Breast epithelium (tissue), 4 donors: ENCODE measurements at places on chromosomes 11 and 22.

DNA sequence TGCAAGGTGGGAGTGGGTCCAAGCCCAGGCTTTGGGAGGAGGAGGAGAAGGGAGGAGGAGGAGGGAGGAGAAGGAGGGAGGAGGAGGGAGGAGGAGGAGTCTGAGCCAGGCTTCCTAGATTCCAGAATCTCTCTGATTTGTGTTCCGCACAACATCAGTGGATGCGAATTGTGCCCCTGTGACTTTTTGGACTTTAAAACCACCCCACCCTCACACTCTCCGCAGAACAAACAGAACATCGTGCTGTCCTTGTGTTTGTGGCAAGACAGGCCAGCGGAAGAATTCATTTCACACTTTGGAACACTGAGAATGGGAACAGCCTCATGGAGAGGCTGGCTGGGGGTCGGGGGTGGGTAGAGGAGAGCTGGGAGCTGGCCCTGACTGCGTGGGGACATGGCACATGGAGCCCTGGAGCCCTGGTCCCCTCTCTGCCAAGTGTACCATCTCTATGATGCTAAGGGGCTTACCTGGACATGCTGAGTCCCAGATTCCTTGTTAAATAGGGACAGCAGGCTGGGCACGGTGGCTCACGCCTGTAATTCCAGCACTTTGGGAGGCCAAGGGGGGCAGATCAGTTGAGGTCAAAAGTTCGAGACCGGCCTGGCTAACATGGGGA lies 16.4 kb upstream of the SHANK2 start:
- no peaks in the 10 kb centered on the region for H3K27me3 ChIP-seq
- H3K36me3 ChIP-seq = no peaks in the 10 kb centered on the region
- no peak for DNase-seq
- H3K4me3 ChIP-seq = no peak overlapping the region
- no peak overlapping the region for H3K27ac ChIP-seq

DNA sequence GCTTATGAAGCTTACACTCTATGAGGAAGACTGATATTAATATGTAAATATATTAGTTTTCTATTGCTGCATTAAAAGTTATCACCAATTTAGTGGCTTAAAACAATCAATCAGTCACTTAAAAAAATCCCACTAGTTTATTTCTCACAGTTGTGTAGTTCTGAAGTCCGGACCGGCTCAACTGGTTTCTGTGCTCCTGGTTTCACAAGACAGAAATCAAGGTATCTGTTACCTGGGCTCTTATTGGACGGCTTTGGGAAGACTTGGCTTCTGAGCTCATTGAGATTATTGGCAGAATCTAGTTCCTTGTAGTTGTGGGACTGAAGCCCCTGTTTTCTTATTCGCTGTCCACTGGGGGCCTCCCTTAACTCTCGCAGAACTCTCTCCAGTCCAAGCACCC lies 343.0 kb downstream of the RAB38 start:
- H3K27me3 ChIP-seq = no peaks in the 10 kb centered on the region
- H3K4me3 ChIP-seq = no peak overlapping the region
- H3K36me3 ChIP-seq = no peaks in the 10 kb centered on the region
- H3K27ac ChIP-seq = no peak overlapping the region

DNA sequence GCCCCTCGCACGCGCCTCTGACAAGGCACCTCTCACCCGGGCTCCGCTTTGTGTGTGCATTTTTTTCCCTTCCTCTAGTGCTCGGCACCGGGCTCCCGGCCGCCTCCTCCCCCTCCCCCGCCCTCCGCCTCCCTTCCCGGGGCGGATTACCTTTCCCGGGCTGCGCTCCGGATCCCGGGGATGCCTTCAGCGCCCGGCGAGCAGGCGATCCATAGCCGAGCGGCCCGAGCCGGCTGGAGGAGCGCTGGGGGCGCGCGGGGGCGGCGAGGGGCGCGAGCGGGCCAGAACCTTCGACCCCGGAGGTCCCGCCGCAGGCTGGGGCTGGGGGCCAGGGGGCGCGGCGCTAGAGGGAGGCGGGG lies 282 bp downstream of the MPPED2 start:
- H3K4me1 ChIP-seq = no peaks in the 10 kb centered on the region
- H3K36me3 ChIP-seq = no peaks in the 10 kb centered on the region
- DNase-seq = peak; percentile 52
- H3K27ac ChIP-seq = peak overlapping the region; percentile 90
- H3K27me3 ChIP-seq = no peaks in the 10 kb centered on the region

GRCh38 chr11:13745165-13745564 lies 76.7 kb downstream of the FAR1 start:
- DNase-seq = no peak
- H3K36me3 ChIP-seq = no peaks in the 10 kb centered on the region
- H3K4me1 ChIP-seq = no peaks in the 10 kb centered on the region
- no peaks in the 10 kb centered on the region for H3K27me3 ChIP-seq
- no peak overlapping the region for H3K4me3 ChIP-seq

DNA sequence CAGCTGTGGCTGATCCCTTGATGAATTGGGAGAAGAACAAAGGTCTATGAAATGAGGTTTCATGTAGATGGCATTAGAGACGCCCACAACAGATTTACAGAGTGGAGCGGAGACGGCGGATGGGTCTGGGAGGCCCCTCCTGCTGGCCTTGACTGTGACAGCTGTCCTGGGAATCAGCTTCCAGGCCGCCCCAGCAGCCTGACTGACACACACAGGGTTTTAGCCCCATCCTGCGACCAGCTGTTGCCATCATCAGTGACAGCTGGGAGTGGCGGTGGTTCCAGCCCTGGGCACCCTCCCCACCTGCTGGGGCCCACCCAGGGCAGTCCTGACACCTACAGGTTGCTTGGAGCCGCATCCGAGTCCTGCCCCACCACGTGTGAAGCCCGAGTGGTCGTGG lies 64.0 kb upstream of the PPP6R3 start:
- no peaks in the 10 kb centered on the region for H3K27me3 ChIP-seq
- H3K4me1 ChIP-seq = peaks cover 7% of the 10 kb centered on the region
- H3K4me3 ChIP-seq = no peak overlapping the region

DNA sequence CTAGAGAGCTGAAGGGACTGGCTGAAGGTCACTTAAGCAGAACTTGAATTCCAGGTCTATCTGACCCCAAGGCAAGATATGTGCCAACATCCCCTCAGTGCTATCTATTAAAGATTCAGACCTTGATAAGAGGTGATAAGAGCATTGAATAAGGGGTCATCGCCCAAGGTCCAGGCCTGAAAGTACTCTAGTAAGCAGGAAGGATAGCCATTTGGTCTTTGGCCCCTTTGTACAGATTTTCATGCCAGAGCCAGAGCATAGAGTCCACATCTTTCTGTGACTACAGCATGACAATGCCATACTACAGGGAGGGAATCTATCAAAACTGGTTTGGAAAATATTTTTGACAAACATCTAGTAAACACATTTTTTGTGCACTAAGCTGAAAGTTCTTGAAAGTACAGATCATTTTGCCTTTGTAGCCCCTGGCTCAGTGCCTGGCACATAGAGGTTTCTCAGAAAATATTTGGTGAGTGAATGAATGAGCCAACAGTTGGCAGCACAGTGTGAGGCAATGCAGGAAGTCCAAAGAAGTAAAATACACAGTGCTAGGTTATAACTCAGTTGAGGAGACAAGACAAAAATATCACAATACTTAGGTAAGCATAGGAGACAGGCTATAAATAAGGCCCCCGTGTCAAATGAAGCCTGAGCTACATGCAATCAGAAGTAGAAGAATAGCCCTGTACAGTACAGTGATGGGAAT lies 15.1 kb upstream of the RRAS2 start:
- H3K27me3 ChIP-seq = no peaks in the 10 kb centered on the region
- H3K4me1 ChIP-seq = no peaks in the 10 kb centered on the region
- H3K27ac ChIP-seq = no peak overlapping the region
- no peak overlapping the region for H3K4me3 ChIP-seq
- no peaks in the 10 kb centered on the region for H3K36me3 ChIP-seq

DNA sequence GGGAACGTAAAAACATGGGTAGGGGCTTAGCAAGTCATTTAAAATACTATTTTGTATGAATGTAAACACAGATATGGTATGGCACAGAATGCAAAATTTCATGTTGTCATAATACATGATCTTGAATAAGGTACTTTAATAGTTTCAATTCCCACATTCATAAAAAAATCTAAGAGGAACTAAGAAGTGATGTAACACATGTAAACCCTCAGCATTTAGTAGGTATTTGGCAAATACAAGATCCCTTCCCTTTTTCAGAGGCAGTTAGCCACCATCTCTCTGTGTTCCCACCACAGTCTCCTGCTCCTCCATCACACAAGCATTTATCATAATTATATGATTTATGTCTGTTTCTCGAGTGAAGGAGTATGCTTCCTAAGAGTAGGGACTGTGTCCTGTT lies 251.8 kb downstream of the TENM4 start:
- H3K27me3 ChIP-seq = no peaks in the 10 kb centered on the region
- H3K4me1 ChIP-seq = no peaks in the 10 kb centered on the region
- H3K4me3 ChIP-seq = no peak overlapping the region
- no peaks in the 10 kb centered on the region for H3K36me3 ChIP-seq

GRCh38 chr22:40720538-40721256 lies 41.4 kb downstream of the MCHR1 start:
- no peaks in the 10 kb centered on the region for H3K27me3 ChIP-seq
- no peaks in the 10 kb centered on the region for H3K36me3 ChIP-seq
- no peaks in the 10 kb centered on the region for H3K4me1 ChIP-seq

- H3K4me3 ChIP-seq = no peak overlapping the region
- H3K4me1 ChIP-seq = no peaks in the 10 kb centered on the region
- no peaks in the 10 kb centered on the region for H3K27me3 ChIP-seq
- no peak for DNase-seq
- no peaks in the 10 kb centered on the region for H3K36me3 ChIP-seq
These were observed 5.4 kb upstream of the MAPK8IP1 start for GRCh38 chr11:45879803-45880686.

GRCh38 chr11:101553891-101554292 lies 29.9 kb downstream of the TRPC6 start:
- H3K4me1 ChIP-seq = no peaks in the 10 kb centered on the region
- no peak overlapping the region for H3K27ac ChIP-seq
- no peak overlapping the region for H3K4me3 ChIP-seq
- H3K36me3 ChIP-seq = no peaks in the 10 kb centered on the region
- no peak for DNase-seq

DNA sequence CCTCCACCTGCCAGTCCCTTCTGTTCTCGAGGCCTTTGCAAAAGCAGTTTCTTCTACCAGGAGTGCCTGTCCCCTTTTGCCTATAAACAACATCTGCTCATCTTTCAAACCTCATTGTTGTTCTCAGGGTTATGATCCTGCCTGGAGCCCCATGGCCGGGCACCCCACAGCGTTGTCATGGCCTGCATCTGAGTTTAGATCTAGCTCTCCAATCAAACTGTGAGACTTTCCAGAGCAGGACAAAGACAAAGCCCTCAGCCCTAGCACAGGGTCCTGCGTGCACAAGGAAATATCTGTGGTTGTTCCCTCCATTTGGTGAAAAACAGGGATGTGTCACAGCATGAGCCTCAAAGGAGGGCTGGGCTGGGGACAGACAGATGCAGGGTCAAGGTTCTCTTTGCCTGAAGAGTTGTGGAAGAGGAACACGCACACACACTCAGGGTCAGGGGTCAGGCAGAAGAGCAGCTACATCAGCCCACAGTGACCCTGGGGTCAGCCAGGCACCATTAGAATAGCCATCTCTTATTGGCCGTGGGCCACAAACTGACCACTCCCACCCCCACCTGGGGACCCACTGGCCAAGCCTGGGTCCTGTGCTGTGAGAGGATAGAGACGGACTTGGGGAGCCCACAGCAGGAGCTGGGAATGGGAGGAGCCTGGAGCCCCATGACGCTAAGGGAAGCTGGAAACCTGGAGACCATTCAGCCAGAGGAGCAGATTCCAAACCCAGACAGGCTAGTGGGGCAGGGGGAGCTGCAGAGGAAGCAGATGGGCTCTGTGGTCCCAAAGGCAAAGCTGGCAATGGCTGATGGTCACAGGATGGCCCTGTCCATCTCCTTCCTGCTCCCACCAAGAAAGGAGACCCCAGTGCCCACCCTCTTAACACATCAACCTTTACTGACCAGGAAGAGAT lies 99.4 kb downstream of the PDE2A start:
- H3K4me1 ChIP-seq = no peaks in the 10 kb centered on the region
- no peak overlapping the region for H3K4me3 ChIP-seq
- no peaks in the 10 kb centered on the region for H3K36me3 ChIP-seq
- no peaks in the 10 kb centered on the region for H3K27me3 ChIP-seq

DNA sequence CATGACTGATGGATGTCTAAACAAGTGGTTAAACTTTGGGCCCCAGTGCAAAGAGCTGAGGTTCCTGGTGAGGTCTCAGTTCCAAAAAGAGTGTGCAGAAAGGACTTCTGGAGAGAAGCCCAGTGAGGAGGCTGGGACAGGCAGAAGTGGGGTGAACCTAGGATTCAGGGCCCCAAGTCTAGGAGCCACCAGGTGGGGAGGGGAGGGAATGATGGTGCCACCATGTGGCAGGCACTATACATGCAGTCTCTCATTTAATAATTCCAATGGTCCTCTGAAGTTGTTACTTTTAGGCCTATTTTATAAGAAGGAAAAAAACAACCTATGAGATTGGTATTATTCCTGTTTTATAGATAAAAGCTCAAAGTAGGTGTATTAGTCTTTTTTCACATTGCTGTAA lies 102.0 kb downstream of the INSC start:
- no peaks in the 10 kb centered on the region for H3K36me3 ChIP-seq
- H3K27ac ChIP-seq = no peak overlapping the region
- no peaks in the 10 kb centered on the region for H3K4me1 ChIP-seq
- no peak overlapping the region for H3K4me3 ChIP-seq
